ENCODE measurements at places on chromosomes 5 and 9.

GRCh38 chr5:134500699-134501430 lies 24.6 kb upstream of the JADE2 start:
- DNase-seq = no peak

DNA sequence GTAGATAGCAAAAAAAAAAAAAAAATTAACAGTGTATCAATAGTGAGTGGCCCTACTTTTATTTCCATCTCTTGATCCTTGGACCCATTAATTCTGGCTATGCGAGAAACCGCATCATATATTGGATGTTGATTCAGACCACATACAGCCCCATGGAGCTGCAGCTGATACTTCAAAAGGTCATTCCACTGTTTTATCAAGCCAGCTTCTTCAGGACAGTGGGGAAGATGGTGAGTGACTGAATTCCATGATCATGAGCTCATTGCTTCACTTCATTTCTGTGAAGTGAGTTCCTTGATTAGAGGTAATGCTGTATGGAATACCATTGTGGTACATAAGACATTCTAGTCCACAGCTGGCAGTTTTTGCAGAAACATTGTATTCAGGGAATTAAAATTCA lies 222.9 kb upstream of the MEF2C start:
- no peak for DNase-seq

GRCh38 chr9:93246111-93246510 lies 62.2 kb downstream of the WNK2 start:
- no peak for DNase-seq

- DNase-seq = no peak
Measured at GRCh38 chr5:5793242-5794117, 371.0 kb downstream of the ICE1 start.

GRCh38 chr9:89430995-89431394 lies 66.9 kb downstream of the SEMA4D start:
- DNase-seq = no peak

- no peak for DNase-seq
Measured at GRCh38 chr9:95626885-95627558, 110.3 kb upstream of the PTCH1 start.

- DNase-seq = no peak
Measured at GRCh38 chr5:132753135-132753987, 6.1 kb downstream of the CCNI2 start.

DNA sequence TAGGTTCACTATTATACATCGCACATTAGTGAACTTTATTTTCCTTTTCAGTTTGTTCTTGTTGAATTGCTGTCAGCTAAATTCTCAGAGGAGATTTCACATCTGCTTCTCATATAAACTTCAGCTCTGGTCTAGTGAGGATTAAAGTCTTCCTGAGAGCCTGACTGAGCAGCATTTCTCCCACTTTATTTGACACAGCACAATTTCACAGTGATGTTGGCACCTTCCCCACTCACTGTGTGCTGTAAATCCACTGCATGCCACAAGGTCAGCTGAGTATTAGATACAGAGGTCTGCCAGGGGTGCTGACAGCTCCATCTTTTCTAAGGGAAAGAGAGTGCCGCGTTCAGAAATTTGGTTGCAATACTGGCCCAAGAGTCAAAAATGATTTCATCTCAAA lies 567.4 kb downstream of the PRR16 start:
- DNase-seq = no peak

- DNase-seq = no peak
Measured at GRCh38 chr5:113024076-113024697, 47.6 kb downstream of the DCP2 start.

DNA sequence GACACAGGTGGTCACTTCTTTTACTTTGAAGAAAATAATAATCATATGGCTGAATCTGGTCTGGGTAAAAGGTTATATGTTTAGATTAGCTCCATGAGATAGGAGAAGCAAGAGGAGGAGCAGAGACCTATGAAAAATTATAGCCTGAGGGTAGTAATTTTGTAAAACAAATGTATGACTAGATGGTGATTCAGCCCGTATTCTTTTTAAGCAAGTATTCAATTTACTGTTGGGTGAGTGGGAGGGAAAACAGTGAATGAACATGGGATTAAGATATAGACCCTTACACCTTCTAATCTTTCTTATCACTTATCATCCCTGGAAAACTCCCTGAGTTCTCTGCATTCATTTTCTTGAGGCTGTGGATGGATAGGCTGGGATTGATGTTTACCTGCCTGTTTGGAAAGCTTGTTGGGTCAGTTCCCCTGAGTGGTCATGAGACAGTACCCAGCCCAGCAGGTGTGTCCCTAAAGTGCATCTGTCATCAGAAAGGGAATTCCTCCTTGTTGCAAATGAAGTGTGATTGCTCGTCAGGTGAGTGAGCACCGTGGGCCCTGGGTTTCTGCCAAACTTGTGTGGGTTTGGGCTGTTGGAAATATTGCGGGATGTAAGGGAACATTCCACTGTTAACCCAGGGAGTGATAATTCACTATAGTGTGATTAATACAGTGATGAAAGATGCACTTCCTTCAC lies 101.2 kb upstream of the GDNF start:
- no peak for DNase-seq

DNA sequence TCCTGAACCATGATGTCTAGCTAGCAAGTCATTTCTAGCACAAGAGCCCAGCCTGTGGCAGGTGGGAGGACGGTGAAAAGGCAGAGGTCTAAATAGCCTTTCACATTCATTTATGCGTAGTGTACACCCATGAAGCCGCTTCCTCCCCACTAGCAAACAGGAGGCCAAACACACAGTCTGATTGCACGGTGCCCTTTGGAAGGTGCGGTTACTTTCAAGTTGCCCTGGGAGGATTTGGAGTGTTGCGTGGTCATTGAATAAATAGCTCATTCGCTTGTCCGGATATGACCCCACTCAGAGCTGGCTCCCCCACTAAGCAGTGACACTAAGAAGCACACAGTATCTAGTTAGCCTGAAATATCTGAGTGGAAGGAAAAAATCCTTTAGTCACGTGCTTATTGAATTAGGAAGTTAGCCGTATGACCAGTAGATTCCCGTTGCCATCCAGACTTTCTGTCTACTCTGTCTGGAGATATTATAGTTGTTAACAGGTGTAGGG lies 664 bp upstream of the ARSB start:
- DNase-seq = peak; percentile 48

DNA sequence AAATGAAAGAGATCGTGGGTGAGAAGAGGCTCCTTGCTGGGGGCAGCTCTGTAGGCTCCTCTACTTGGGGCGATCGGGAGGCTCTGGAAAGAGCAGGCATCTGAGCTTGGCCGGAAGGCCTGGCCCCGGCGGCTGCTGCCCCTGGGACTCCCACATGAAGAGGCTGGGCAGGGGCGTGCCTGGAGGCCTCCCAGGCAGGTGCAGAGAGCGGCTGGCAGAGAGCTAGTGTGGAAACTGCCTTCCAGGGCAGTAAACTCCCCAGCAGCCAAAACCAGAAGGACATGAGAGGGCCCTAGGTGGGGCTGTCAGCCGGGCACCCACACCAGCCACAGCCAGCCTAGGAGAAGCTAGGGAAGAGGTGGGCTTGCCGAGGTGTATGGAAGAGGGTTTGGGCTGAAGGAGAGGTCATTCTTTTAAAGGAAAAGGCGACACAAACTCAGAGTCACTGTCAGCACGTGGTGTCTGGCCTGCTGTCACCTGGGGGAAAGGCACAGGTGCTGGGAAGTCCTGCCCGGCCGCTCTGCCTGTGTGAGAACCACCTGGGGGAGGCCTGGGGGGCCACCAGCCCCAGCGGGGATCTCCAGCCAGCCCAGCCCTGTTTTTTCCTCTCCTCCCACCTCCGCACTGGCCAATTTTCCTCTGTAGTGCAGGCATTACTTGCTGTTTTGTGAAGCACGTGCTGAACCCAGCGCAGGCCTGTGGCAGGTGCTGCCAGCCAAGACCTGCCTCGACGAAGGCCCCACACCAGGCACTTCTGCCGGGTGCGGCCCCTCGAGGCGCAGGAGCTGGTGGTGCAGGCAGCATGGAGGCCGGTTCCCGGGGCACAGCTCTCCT lies 44.8 kb upstream of the EGFL7 start:
- no peak for DNase-seq

DNA sequence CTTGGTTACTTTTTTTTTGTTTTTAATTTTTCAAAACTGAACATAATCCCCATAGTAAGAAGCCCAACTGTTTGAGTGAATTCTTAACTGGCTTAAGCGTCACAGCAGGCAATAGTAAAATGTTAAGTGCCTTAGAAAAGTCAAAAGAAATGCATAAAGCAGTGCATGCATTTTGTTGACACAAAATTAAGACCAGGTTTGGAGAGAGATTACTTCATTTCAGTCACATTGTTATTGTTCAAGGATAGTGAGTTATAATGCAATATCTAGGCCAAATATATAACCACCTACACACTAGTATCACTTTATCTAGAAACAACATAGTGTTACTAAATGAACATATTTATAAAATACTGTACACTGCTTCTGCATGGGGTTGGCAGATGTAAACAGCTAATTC lies 116.9 kb upstream of the KLF9 start:
- DNase-seq = no peak

DNA sequence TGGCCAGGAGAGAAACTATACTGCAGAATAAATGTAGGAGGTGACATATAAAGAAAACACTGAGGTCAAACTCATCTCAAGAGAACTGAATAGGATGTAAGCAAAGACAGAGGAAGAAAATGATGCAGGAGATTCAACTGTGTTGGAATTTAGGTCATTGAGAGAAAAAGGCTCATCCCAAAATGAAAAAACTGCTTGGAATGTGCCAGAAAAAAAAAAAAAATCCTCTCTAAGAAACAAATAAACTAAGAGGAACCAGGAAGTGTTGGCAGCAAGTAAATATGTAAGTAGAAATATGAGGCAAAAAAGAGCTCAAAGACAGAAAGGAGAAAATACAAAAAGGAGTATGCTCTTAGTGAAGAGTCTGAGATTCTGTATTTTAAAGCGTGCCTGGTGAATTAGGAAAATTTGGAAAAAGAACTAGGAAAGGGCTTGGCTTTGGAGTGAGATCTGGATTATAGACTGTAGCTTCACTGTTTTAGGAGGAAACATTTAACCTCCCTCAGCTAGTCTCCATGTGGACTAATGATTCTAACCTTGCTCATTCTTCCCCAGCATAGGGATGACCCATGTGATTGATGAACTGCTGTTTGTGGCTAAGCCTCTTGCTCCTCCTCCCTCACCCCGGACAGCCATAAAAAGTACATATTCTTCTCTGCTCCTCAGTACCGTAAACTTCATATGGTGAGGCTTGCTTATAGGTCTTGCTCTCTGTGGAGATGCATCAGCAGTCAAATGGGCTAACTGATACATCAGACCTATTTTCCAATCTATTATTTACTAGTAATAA lies 185.6 kb upstream of the POU5F2 start:
- DNase-seq = no peak

GRCh38 chr9:136898483-136899100 lies 12.3 kb downstream of the TRAF2 start:
- DNase-seq = no peak
